ENCODE measurements at places on chromosomes 12 and 14.

DNA sequence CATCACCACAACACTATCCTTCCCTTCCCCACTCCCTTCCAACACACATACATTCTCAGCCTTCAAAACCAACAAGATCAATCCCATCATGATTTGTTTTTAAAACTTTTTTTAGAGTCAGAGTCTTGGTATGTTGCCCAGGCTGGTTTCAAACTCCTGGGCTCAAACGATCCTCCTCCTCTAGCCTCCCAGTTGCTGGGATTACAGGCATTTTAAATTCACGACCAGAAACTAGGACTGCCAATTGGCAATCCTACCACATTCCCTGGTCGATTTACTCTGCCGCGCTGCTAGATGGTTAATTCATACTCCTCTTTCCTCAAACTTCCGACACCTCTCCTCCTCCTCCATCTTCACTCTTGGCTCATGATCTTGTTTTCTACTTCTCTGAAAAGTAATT, 37.5 kb upstream of the TMCC3 start:
- no peak for DNase-seq

DNA sequence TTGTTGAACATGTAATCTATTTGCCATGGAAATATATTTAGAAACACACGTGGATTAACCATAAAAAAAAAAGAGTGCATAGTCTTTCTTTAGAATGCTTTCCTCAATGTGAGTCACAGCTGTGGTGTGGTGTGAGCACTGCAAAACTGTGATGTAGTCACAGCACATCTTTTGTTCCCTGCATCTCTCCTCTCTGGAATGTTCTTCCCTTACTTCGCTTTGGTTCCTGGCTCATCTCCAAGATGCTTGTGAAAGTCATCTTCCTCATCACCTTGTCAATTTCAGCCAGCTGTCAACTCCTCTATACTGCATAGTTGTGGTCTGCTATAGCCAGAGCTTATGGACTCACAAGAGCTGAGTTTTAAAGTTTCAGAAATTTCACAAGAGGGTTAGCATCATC, 60.2 kb downstream of the STAB2 start:
- DNase-seq = no peak

DNA sequence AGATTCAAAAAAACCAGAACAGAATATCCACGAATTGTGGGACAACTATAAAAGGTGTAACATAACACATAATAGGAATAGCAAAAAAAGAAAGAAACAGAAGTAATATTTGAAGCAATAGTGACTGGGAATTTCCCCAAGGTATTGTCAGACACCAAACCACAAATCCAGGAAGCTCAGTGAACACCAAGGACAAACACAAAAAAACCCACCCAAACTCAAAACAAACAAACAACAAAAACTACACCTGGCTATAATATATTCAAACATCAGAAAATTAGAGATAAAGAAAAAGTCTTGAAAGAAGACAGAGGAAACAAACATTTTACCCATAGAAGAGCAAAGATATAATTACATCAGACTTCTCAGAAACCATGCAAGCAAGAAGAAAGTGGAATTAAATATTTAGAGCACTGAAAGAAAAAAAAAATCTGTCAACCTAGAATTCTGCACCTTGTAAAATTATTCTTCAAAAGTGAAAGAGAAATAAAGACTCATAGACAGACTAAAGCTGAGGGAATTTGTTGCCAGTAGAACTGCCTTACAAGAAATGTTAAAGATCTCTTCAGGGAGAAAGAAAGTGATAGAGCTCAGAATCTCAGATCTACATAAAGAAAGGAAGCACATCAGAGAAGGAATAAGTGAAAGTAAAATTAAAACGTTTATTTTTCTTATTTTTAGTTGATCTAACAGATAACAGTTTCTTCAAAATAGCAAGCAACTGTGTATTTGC, 12.1 kb upstream of the HMGA2 start:
- DNase-seq = no peak

DNA sequence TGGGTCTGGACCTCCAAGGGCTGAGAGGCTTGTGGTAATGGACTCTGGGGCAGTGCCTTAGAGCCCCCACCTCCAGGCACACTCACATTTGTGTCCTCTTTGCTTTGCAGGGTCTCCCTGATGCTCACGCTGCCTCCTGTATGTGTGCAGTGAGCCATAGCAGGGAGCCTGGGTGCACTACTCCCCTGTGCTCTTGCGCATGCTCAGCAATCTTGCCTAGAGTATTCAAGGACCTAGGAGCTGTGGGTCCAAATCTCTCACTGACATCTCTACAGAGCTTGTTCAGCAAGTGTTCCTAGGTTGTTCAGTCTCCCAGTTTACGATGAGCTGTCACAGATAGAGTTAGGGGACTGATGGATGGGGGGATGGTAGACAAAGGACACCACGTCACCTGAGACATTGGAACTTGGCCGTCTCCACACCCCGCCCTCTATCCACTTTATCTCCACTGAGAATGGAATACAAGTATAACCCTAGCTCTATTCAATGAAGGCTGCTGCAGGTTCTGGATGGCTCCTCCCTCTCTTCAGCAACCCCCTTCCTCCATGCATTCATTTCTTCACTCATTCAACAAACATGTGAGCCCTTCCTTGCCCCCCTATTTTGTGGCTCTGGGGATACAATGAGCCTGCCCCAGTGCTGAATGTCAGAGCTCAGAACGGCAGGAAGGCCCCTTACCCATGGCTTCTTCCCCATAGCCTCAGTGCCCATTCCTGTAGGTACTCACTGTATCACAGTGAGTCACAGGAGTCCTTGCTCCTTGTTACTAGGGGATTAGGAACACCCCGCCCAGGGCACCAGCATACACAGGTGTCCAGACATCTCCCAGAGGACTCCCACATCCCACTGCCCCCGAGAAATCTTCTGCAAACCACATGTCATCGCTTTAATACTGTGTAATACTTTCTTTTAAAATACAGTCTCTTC, 31.2 kb downstream of the FIGNL2 start:
- no peak for DNase-seq

DNA sequence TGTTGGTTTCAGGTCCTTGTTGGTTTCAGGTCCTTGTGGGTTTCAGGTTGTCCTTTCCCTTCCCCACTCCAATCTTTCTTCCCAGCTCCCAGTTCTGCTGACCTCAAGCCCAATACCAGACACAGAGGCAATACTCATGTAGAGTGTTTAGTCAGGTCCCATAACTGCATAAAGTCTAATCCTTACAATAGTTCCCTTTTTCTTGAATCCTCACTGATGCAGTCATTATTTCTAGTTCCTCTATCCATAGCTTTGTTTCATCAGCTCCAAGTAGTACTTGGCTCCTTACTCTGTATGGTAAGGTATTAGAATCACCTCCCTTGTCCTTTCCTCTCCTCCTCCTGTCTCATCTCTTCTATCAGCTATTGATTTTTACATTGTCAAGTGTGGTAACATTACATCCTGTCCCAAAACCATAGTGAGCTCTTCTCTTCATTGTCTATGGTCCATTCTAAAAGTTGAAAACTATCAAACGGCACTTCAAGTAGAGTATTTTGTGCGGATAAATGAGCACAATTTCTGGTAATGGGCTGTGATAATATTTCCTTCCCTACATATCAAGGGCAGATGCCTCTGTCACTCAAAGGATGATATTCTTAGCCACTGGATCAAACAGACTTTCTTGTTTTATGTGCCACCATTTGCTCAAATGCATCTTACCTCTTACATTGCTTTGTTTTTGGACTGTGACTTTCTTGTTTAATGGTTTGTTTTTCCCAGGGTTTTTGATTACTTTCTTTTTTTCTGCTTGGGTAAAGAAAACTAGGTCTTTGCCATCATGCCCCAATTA, 57.2 kb upstream of the JDP2 start:
- no peak for DNase-seq

- no peak for DNase-seq
These were observed 5.4 kb downstream of the CDKN1B start for GRCh38 chr12:12722435-12723148.

DNA sequence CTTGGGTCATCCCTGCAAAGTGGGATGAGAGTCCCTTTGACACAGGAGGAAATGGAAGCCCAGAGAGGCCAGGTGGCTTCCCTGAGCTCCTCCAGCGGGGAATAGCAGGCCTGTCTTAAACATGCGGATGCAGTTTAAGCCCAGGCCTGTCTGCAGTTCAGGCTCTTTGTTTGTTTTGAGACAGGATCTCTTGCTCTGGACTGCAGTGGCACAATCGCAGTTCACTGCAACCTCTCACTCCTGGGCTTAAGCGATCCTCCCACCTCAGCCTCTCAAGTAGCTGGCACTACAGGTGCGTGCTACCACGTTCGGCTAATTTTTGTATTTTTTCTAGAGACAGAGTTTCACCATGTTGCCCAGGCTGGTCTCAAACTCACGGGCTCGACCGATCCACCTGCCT, 3.5 kb downstream of the TRPV4 start:
- no peak for DNase-seq

- DNase-seq = no peak
These were observed 786 bp downstream of the SLC25A47 start for GRCh38 chr14:100323942-100324307.

- DNase-seq = no peak
These were observed 332.1 kb downstream of the NELL2 start for GRCh38 chr12:44544018-44544417.

- peak; percentile 37 for DNase-seq
These were observed 5.6 kb downstream of the TBX5 start for GRCh38 chr12:114400361-114400811.

DNA sequence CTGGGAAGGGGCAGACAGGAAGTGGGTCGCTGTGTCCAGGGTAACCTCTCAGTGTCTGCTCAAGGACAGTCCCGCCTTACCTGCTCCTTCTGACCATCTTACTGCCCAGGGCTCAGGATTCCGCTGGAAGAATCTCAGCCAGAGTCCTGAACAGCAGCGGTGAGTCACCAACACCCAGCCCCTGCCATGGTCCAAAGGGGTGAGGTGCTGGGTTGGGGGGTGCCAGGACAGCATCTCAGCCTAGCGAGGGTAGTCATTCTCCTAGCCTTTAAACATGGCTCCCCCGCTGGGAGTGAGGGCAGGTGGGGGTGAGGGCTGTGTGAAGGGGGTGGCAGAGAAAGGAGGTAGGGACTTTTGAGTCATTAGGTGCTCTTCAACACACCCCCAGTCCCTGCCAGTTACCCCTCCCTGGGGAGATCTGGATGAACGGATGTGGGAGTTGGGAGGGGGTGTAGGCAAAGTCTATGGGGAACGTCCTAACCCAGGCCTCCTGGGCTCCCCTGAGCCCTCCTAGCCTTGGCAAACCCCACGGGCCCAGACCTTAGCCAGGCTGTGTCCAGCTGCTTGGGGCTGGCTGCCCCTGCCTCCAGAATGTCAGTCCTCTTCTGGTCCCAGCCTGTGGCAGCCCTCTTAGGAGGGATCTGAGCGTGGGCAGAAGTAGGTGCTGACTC, 2.5 kb downstream of the TAMALIN start:
- DNase-seq = no peak

- DNase-seq = no peak
These were observed 50.2 kb upstream of the SMCO2 start for GRCh38 chr12:27396216-27396815.

DNA sequence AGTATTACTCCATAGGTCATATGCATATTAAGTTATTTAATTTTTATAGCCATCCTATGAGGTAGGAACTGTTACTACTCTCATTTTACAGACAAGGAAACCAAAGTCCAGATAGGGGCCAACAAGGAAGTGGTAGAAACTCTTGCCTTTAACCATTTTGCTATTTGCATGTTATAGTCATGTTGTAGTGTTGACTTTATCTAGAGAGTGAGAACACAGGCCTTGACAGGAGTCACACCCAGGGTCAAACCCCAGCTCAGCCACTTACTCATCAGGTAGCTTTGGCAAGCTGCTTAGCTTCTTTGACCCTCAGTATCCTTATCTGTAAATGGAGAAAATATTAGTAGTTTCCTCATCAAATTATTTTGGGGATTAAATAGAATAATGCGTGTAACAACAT, 156.2 kb downstream of the CAND1 start:
- DNase-seq = no peak

- DNase-seq = no peak
These were observed 81.9 kb downstream of the NINJ2 start for GRCh38 chr12:581321-581720.

Data from neuronal stem cell (in vitro differentiated cells).